Activated naive CD4-positive, alpha-beta T cell treated with anti-CD3 and anti-CD28 coated beads, Interleukin-2, amount 10 ng/mL, durations not matched to agents 7 days and 5 days (primary cell): ENCODE measurements at places on chromosomes 1 and 21.

GRCh38 chr1:214386747-214387146, 105.8 kb downstream of the SMYD2 start:
- H3K4me3 ChIP-seq = no peak overlapping the region
- H3K36me3 ChIP-seq = no peaks in the 10 kb centered on the region
- peaks cover 5% of the 10 kb centered on the region for H3K4me1 ChIP-seq
- no peak for DNase-seq

GRCh38 chr1:66778266-66778665, 22.8 kb downstream of the INSL5 start:
- H3K4me3 ChIP-seq = no peak overlapping the region
- H3K27ac ChIP-seq = no peak overlapping the region
- H3K27me3 ChIP-seq = no peaks in the 10 kb centered on the region
- no peak for DNase-seq

- H3K4me1 ChIP-seq = no peaks in the 10 kb centered on the region
- no peaks in the 10 kb centered on the region for H3K27me3 ChIP-seq
- no peak for DNase-seq
- H3K36me3 ChIP-seq = no peaks in the 10 kb centered on the region
- H3K27ac ChIP-seq = no peak overlapping the region
- H3K4me3 ChIP-seq = no peak overlapping the region
Measured at GRCh38 chr21:26719750-26720149, 125.5 kb downstream of the ADAMTS1 start.

- no peak overlapping the region for H3K4me3 ChIP-seq
- H3K4me1 ChIP-seq = no peaks in the 10 kb centered on the region
- H3K27ac ChIP-seq = no peak overlapping the region
- peaks cover 16% of the 10 kb centered on the region for H3K27me3 ChIP-seq
- no peaks in the 10 kb centered on the region for H3K36me3 ChIP-seq
- DNase-seq = no peak
Measured at GRCh38 chr1:176552999-176553398, 90.0 kb downstream of the PAPPA2 start.

- H3K27ac ChIP-seq = no peak overlapping the region
- H3K27me3 ChIP-seq = peaks cover 11% of the 10 kb centered on the region
- H3K36me3 ChIP-seq = no peaks in the 10 kb centered on the region
- H3K4me3 ChIP-seq = no peak overlapping the region
Measured at GRCh38 chr1:201593200-201593921, 54.4 kb downstream of the NAV1 start.

GRCh38 chr21:24280596-24280995, 1326.7 kb downstream of the MRPL39 start:
- no peak overlapping the region for H3K27ac ChIP-seq
- no peaks in the 10 kb centered on the region for H3K27me3 ChIP-seq
- no peaks in the 10 kb centered on the region for H3K4me1 ChIP-seq
- no peaks in the 10 kb centered on the region for H3K36me3 ChIP-seq
- DNase-seq = no peak
